ENCODE measurements at places on chromosomes 12 and 14.

GRCh38 chr14:51521764-51522163 is 129.9 kb upstream of the FRMD6 start:
- no peak for DNase-seq

DNA sequence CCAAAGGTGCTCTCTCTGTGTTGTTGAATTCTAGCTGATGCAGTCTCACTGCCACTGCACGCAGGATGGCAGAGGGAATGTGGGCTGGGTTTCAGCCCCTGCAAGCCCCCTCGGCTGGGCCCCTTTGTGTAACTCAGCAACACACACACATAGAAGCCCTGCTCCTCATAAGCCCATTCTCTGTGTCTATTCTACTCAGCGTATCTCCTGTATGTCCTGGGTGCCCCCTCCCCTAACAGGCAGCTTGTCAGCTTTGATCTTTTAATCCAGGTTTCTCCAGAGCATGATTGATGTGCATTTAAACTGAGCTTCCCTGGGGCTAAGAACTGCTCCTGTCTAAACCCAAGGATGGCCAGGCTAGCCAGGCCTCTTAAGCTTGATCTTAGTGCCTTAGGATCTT is 43.0 kb downstream of the SRRM4 start:
- DNase-seq: no peak

GRCh38 chr12:97336900-97337751 is 125.5 kb upstream of the RMST start:
- no peak for DNase-seq

- no peak for DNase-seq
These were observed 124.2 kb downstream of the NTF3 start for GRCh38 chr12:5556033-5556614.

- no peak for DNase-seq
These were observed at the start of gene KRT7 for GRCh38 chr12:52232674-52233461. KRT7 (plus strand) TSS chr12:52233243; CDS start chr12:52233297, 54 bp downstream.

DNA sequence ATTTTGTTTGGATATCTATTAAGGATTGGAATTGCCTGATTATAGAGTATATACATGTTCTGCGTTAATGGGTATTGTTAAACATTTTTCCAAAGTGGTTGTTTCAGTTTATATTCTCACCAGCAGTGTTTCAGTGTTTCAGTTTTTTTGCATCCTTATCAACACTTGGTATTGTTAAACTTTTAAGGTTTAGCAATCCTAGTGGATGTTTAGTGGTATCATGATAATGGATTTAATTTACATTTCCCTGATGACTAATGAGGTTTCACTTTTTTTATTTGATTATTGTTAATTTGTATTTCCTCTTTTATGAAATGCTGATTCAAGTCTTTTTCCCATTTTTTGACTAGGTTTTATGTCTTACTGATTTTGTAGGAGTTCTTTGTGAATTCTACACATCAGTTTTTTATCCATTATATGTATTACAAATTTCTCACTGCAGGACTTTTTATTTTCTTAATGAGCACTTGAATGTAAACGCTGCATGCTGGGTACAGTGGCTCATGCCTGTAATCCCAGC is 23.7 kb downstream of the YLPM1 start:
- no peak for DNase-seq

GRCh38 chr14:67464377-67464776 is 24.1 kb downstream of the TMEM229B start:
- DNase-seq: no peak

DNA sequence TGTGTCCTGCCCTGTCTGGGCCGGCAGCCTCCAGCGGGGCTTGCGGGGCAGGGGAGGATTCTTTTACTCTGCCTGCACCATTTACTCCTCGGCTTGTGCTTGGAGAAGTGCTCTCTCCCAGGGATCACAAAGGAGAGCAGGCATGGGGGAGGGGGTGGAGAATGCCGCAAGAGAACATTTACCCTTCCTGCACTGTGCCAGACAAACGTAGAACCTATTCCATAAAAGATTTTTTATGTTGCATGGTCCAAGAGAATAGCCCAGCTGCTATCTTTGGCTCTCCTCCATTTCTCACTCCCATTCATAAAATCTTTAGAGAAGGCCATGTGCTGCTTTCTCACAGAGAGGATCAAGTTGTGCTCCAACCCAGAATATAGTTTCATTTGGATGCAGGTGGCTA is 159.4 kb downstream of the SPTSSA start:
- peak; percentile 38 for DNase-seq

GRCh38 chr14:105411985-105412770 is 7.4 kb upstream of the MTA1 start:
- DNase-seq: no peak

DNA sequence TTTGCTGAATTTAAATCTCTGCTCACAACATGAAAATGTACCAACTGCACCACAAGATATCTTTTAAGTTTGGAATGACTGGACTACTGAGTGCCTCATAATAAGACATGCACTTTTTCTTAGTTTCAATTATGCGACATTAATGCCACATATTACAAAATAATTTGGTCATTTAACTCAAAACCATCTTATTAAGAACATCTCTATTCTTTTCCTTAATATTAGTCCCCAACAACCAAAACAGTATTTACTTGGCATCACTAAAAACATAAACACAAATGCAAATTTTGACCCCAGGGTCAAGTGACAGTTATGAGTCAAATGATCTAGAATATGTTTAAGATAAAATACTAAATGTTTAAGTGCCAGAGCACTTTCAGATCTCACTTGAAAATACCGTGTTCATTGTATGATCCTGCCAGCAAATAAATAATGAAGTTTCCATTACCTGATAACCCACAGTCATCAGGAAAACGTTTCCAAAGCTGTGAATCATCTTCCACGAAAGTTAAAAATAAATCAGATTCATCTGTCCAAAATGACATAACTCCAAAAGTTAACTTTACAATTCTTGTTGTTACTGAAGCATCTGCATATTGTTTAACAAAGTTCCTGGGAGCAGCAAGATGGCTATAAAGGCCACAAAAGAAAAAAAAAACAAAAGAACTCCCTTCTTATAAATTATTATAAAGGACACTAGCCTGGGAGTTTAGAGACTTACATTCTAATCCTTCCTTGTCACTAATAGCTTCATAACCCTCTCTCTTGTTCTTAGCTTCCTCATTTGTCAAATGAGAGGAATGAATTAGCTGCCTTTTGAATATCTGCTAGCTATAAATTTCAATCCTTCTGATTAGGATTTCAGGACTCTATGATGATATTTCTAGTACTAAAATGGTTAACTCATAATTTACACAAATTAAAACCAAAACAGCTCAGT is 30.5 kb upstream of the AP4S1 start:
- no peak for DNase-seq

GRCh38 chr14:61406198-61406597 is 84.8 kb downstream of the PRKCH start:
- DNase-seq: peak; percentile 82

DNA sequence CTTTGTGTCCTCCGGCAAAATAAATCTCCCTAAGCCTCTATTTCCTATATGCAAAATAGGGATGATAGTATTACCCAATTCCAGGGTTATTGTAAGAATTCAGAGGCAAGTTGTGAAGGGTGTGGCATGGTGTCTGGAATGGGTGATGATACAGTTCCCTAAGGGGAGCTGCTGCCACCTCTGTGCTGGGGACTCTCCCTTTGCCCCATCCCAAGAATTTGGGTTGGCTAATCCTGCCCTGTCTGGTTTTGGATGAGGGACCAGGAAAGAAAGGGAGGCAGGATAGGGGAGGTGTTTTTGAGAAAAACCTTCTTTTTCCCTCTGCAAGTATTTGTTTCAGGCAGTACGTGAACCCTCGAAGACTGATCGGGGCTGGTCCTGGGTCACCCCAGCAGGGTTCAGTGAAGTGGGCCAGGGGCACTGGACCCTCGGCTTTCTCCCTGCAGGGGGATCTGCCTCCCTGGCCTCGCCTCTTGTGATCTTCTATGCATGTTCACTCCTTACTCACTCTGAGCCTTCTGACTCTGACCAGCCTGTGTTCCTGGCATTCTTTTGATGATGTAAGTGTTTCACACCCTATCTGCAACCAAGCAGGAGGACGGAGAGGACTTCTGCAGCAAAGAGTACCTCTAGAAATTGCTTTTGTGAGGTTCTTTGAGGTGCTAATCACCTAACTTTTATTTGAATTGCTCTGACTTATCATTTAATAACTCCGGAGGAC is 60.8 kb downstream of the RASSF3 start:
- no peak for DNase-seq

GRCh38 chr12:32033406-32033805 is 73.2 kb upstream of the BICD1 start:
- DNase-seq: no peak

GRCh38 chr14:95713596-95714371 is at the start of gene TCL1A:
TCL1A (minus strand) TSS chr14:95714125; CDS start chr14:95714066, 59 bp downstream.
- no peak for DNase-seq

DNA sequence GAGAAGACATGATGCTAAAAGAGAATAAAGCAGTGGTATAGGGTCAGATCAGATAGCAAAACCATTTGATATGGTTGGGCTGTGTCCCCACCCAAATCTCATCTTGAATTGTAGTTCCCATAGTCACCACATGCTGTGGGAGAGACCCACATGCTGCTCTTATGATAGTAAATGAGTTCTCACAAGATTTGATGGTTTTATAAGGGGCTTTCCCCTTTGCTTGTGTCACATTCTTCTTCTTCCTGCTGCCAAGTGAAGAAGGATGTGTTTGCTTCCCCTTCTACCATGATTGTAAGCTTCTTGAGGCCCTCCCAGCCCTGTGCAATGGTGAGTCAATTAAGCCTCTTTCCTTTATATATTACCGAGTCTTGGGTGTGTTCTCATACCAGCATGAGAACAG is 49.4 kb downstream of the SLC16A7 start:
- no peak for DNase-seq

DNA sequence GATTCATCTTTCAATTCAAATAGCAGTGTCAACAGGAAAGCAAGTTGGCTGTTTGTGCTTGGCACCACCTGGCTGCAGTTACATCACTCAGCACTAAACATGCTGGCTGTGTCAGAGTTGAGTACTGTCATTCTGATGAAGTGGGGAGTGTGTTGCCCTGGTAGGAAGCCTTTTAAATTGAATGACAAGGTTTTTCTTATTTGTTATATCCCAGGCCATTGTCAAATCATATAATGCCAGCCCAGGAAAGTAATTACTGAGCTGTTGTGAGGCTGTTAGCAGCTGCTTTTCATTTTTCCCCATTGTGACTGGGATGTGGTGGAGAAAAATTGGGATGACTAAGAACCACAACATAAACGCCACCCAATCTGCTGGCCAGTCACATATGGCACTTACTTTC is 106.5 kb upstream of the PRKD1 start:
- DNase-seq: peak; percentile 79

DNA sequence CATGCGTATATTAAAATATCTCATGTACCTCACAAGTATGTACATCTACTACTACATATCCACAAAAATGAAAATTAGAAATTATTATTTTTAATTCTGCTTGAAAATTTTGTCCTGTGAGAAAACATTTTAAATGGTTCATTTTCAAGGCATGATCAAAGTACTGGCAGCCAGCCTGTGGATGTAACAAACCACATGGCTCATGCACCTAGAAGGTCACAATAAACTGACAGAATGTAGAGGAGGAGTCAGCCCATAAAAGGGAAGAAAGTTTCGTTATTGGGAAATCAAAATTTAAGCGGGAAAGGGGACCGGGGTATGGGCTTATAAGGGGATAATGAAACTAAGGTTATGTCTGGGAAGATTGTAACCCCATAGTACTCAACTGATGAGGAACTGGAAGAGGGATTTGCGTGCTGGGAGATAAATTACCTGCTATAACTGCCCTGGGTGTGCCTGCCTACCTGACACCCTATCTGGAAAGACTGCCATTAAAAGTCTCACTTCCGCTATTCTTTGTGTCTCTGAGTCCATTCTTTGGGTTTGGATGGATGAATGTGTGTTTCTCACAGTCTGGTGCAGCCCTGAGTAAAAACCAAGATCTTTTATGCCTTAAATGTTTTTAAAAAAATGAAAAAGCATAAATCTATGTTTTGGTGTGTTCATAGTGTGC is 62.2 kb upstream of the PCED1B start:
- DNase-seq: no peak

DNA sequence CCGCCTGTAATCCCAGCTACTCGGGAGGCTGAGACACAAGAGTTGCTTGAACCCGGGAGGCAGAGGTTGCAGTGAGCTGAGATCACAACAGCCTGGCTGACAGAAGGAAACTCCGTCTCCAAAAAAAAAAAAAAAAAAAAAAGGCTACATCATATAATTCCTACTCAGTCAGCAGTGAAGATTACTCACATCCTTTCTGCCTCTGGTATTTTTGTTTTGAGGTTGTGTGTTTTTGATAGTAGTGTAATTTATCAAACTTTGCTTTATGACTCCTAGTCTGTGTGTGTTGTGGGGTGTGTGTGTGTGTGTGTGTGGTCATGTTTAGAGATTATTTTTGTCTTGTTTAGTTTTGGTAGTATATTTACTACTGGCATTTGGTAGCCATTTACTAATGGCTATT is 29.8 kb upstream of the DLGAP5 start:
- DNase-seq: no peak

GRCh38 chr12:52689936-52690335 is 9.7 kb upstream of the KRT1 start:
- DNase-seq: no peak

GRCh38 chr12:111869671-111870070 is 27.6 kb downstream of the MAPKAPK5 start:
- DNase-seq: no peak

GRCh38 chr12:4800555-4800954 is 80.4 kb downstream of the GALNT8 start:
- DNase-seq: no peak

DNA sequence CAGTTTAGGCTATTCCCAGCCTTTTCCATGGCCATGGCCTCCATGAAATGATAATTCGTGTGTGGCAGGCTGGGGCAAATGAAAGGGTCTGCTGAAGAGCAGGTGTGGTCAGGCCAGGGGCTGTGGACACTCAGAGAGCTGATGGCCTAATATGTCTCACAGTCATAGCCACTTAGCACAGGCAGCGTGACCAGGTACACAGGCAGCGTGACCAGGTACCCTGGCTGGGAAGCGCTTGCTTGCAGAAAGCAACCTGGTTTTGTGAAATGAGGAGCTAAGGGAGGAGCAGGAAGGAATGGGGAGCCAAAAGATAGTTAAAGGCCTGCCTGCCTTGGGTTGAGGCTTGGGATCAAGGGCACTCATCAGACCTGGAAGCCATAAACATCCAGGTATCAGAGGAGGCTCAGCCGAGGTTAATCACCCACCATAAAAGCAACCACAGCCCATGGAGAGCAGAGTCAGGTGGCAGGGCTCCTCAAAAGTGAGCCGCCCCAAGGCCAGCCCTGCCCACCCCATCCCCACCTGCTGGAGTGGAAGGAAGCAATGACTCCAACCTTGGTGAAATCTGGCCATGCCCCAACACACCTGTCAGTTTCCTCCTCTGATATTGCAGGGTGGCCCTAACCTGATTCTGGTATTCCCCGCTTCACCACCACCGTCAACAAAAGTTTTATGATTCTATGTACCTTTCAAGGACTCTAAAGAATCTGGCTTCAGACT is 8.0 kb upstream of the KRT8 start:
- DNase-seq: no peak
